ENCODE measurements at places on chromosomes 11 and 22.

- DNase-seq, result no peak
Measured at GRCh38 chr22:46242076-46242475, 8.0 kb downstream of the CDPF1 start.

- no peak for DNase-seq
Measured at GRCh38 chr22:38317122-38317994, at the start of gene CSNK1E. CSNK1E (minus strand) TSS chr22:38317433; CDS start chr22:38314157, 3,276 bp downstream.

GRCh38 chr11:69252490-69252837 lies 41.5 kb upstream of the MYEOV start:
- no peak for DNase-seq

GRCh38 chr11:118212781-118213191 lies 12.0 kb downstream of the JAML start:
- no peak for DNase-seq

DNA sequence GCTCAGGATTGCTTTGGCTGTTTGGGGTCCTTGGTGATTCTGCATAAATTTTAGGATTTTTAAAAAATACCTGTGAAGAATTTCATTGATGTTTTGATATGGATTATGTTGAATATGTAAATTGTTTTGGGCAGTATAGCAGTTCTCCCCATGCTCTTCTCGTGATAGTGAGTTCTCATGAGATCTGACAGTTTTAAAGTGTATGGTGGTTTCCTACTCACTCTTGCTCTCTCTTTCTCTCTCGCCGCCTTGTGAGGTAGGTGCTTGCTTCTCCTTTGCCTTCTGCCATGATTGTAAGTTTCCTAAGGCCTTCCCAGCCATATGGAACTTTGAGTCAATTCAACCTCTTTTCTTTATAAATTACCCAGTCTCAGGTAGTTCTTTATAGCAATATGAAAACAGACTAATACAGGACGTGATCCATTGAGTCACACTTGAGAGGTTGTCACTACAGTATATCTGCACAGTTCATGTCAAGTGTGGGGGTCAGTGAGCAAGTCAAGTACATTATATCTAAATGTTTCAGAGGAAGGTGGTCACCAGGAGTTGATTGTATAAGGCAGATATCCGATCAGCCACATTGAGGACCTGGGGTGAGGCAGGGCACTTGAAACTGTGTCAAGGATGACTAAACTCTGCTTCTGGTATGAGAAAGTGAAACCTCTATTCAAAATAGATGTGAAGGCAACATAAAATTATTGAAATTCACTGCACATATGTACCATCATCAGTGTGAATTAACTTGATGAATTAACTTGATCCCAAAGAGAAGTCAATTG lies 70.7 kb upstream of the CCDC179 start:
- DNase-seq, result no peak

GRCh38 chr11:72227316-72228228 lies 3.0 kb downstream of the INPPL1 start:
- DNase-seq, result no peak

DNA sequence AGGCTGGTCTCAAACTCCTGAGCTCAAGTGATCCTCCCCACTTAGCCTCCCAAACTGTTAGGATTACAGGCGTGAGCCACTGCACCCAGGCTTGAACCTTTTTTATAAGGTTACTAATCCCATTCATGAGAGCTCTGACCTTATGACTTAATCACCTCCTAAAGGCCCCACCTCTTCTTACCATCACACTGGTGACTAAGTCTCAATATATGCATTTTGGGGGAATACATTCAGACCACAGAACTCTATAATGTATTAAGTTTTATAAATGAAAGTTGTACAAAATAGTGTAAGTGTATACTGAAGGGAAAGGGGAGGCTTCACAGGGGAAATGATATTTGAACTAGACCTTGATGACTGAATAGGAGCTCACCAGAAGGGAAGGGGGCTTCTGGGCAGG lies 28.4 kb upstream of the RBFOX2 start:
- no peak for DNase-seq

DNA sequence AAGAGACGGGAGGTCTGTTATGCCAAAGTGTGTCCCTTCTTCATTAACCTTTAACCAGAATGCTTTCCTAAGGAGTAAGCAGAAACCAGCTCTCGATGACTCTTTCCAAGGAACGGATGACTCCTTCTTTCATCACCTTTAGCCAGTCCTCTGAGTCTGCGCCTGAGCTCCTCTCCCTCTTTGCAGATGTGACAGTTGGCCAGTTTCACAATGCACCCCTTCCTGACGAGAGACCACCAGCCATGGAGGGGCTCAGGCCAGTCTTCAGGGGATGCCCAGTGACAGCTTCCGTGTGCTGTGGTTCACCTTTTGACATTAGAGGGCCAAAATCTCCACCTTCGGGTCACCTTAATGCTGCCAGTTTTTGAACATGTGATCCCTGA lies 826.1 kb downstream of the TBC1D22A start:
- DNase-seq, result no peak

GRCh38 chr22:18033204-18033998 lies 9.0 kb upstream of the MICAL3 start:
- no peak for DNase-seq

GRCh38 chr11:1741741-1742140 lies 8.7 kb downstream of the IFITM10 start:
- no peak for DNase-seq

- DNase-seq, result no peak
Measured at GRCh38 chr11:14552089-14552488, 31.9 kb upstream of the PSMA1 start.

GRCh38 chr11:115272925-115273324 lies 231.3 kb downstream of the CADM1 start:
- DNase-seq, result no peak

DNA sequence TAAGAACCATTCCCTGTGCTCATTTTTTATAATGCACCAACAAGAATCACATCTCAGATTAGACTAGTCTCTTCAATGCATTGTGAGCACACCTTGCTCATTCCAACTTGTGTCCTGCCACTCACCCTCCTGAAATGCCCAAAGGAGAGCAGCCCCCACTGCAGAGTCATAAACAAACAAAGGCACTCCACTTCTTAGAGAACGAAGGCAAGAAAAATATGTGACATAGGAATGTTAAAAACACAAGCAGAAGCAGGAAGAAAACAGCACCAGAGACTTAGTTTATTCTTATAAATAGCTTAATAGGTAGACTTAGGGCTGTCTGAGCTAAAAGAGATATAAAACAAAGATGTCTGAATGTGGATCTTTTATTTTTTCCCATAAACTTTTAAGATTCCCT lies 57.2 kb downstream of the GUCY1A2 start:
- no peak for DNase-seq

- DNase-seq, result no peak
Measured at GRCh38 chr11:113494021-113494420, 18.8 kb upstream of the DRD2 start.

- no peak for DNase-seq
Measured at GRCh38 chr22:36386351-36386899, 1.3 kb downstream of the MYH9 start.

Data from HTR-8/SVneo (cell line).